RKO (cell line): ENCODE measurements at places on chromosomes 5 and 9.

DNA sequence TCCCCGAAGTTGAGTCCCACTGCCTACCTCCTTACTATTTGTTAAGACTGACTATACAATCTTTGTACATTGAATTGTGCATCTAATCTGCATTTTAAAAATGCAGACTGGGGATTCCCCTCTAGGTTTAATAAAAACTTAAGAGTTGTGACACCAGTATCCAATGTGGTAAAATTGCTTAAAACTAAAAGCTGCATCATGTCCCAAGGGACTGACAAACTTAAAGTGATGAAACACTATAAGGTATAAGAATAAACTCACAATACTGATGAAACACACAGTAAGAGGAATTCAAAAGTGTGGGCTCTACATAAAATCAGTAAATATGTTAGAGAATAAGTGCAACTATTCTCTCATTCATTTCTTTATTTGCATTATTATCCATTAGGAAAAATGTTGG, 1905.1 kb downstream of the MAT2B start:
- DNase-seq: no peak

- DNase-seq: no peak
Observed at GRCh38 chr5:41334758-41335157, 121.4 kb upstream of the C6 start.

DNA sequence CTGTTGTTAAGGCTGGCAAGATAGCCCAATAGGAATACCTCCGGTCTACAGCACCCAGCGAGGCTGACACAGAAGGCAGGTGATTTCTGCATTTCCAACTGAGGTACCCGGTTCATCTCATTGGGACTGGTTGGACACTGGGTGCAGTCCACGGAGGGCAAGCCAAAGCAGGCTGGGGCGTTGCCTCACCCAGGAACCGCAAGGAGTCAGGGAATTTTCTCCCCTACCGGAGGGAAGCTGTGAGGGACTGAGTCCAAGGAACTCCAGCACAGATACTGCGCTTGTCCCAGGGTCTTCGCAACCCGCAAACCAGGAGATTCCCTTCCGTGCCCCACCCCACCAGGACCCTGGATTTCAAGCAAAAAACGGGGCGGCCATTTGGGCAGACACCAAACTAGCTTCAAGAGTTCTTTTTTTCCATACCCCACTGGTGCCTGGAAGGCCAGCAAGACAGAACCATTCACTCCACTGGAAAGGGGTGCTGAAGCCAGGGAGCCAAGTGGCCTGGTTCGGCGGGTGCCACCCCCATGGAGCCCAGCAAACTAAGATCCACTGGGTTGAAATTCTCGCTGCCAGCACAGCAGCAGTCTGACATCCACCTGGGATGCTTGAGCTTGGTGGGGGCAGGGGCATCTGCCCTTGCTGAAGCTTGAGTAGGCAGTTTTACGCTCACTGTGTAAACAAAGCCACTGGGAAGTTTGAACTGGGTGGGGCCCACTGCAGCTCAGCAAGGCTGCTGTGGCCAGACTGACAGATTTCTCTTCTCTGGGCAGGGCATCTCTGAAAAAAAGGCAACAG, 647.2 kb downstream of the BNC2 start:
- DNase-seq: no peak

GRCh38 chr5:171839112-171839511, 53.5 kb downstream of the SMIM23 start:
- DNase-seq: no peak

GRCh38 chr9:122040561-122041242, 52.4 kb downstream of the TTLL11 start:
- DNase-seq: no peak

DNA sequence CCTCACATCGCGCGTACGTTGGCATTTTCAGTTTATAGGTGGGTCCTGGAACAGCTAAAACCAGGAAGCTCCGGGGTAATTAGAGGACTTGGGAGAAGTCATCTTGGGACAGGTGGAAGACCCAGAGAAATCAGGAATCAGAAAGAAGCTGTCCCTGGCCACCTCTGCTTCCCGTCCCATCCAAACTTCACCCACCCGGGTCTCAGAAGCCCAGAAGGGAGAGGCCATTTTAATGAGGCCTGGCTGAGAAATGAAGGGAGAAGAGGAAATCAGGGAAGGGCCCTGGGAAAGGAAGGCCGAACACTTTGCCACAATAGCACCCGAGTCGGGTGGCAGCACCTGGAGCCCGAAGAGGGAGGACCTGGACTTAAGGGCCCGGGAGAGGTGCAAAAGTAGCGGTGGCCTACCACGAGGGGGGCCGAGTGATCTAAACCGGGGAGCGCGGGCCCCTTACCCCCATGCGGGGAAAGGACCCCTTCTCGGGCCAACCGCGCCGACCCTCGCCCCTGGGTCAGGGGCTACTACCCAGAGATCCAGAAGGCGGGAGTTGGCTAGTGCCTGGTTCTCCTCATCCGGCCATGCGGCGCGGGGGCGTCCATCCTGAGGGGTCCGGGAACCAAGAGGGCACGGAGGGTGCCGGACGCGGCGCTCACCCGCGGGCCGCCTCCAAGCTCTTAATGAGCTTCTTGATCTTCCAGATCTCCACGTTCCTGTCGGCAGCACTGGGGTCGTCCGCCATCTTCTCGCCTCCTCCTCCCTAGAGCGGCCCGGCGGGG, 668 bp downstream of the ETF1 start:
- DNase-seq: no peak

DNA sequence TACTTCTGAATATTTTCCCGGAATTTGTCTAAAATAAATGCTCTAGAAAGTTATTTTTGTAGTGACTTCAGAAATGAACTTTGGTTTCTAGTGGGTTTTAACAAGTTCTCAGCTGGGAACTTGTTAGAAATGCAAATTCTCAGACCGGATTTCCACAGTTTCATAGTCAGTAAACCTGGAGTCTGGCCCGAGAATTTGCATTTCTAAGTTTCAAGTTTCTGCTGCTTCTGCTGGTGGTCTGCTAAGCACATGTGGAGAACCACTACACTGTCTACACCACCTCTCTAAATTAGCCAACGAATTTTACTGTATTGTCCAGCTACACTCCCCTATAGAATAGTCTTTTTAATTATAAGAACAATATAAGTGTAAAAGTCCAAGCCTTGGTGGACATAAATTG, 208.0 kb downstream of the CHSY3 start:
- DNase-seq: no peak
